ENCODE measurements at places on chromosomes 13 and 19. TPM values are rescaled to one million over a fixed set of nuclear protein-coding genes. Genes with fewer than 3 reads are reported as not detected.

Gene FARP1
- 70.1 TPM for polyA plus RNA-seq

Gene SHISA2
- 57.3 TPM for polyA plus RNA-seq

Gene GPR183
- polyA plus RNA-seq: 3.0 TPM

Gene KLK3
- polyA plus RNA-seq: not detected

Gene IFNL1
- not detected for polyA plus RNA-seq

Gene ZNF317
- 19.3 TPM for polyA plus RNA-seq

GRCh38 chr13:63285426-63285825 lies 1869.8 kb upstream of the PCDH20 start:
- no peaks in the 10 kb centered on the region for H3K4me1 ChIP-seq
- no peaks in the 10 kb centered on the region for H3K36me3 ChIP-seq
- no peak overlapping the region for H3K4me3 ChIP-seq
- H3K27me3 ChIP-seq: no peaks in the 10 kb centered on the region
- no peak overlapping the region for H3K27ac ChIP-seq
- DNase-seq: no peak

GRCh38 chr19:8244442-8244841 lies 35.3 kb downstream of the CERS4 start:
- H3K27me3 ChIP-seq: no peaks in the 10 kb centered on the region
- H3K4me3 ChIP-seq: no peak overlapping the region
- no peak for DNase-seq
- no peak overlapping the region for H3K27ac ChIP-seq
- peaks cover 10% of the 10 kb centered on the region for H3K36me3 ChIP-seq

DNA sequence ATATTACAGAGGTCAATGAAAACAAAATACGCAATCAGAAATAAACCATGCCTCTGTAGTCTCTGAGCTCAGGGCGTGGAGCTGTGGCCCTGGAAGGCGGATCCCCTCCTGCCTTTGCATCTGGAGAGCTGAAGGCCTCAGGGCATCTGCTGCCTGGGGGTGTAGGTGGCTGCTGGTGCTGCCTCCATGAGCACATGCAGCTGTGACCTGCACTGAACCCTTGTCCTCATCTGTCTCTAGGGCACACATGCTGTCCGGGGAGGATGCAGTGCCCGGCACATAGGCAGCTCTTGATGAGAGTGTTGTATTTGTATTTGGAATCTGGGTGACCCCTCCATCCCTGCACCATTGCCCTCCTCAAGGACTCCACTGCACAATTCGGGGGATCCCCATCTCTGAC lies 185.7 kb downstream of the TEX29 start:
- DNase-seq: no peak
- H3K36me3 ChIP-seq: no peaks in the 10 kb centered on the region

DNA sequence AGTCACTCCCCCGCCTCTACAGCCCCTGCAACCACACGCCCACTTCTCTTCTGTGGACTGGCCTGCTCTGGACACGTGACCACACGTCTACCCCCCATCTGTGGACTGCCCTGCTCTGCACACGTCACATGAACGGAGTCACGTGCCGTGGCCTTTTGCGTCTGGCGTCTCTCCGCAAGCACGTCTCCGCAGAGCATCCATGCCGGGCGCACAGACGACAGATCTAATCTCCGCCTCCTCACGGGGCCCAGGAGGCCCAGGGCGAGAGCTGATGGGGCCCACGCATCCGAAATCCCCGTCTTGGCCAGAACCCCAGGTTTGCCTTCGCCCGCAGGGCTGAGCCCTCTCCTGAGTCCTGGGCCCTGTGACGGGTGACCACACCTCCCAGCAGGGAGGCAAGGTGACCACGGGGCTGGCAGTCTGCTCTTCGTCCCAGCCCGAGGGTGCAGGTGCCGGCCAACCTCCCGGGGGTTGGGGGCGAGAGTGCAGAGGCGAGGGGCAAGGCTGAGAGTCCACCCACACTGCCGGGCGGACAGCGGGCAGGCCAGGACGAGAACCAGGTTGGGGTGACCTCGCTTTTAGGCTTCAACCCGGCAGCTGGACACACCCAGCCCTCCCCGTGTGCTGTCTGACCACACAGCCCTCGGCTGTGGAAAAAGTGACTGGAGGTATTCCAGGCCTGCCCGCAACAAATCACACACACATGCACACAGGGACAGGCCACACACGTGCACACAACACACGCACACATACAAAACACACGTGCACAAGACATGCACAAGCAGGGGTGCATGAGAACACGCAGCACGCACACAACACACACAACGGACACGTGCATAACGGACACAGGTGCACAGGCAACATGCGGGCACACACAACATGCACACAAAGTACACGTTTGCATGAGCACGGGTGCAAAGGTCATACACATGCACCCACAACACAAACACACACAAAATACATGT lies 3.9 kb downstream of the SBNO2 start:
- DNase-seq: peak; percentile 79
- peaks cover 39% of the 10 kb centered on the region for H3K4me1 ChIP-seq
- H3K27me3 ChIP-seq: no peaks in the 10 kb centered on the region
- H3K27ac ChIP-seq: no peak overlapping the region
- H3K4me3 ChIP-seq: no peak overlapping the region
- H3K36me3 ChIP-seq: peaks cover 11% of the 10 kb centered on the region

GRCh38 chr13:24407844-24408243 lies 98.5 kb downstream of the C1QTNF9 start:
- H3K4me1 ChIP-seq: no peaks in the 10 kb centered on the region
- H3K27ac ChIP-seq: no peak overlapping the region
- no peaks in the 10 kb centered on the region for H3K36me3 ChIP-seq
- no peak overlapping the region for H3K4me3 ChIP-seq

- DNase-seq: peak; percentile 88
- no peak overlapping the region for H3K27ac ChIP-seq
- H3K4me3 ChIP-seq: no peak overlapping the region
- peaks cover 9% of the 10 kb centered on the region for H3K4me1 ChIP-seq
These were observed 7.7 kb upstream of the MISP start for GRCh38 chr19:743168-743687.

GRCh38 chr19:55092423-55093318 lies 17.0 kb downstream of the EPS8L1 start:
- no peak overlapping the region for H3K27ac ChIP-seq
- H3K36me3 ChIP-seq: peaks cover 50% of the 10 kb centered on the region
- H3K4me1 ChIP-seq: peaks cover 12% of the 10 kb centered on the region
- no peak for DNase-seq

DNA sequence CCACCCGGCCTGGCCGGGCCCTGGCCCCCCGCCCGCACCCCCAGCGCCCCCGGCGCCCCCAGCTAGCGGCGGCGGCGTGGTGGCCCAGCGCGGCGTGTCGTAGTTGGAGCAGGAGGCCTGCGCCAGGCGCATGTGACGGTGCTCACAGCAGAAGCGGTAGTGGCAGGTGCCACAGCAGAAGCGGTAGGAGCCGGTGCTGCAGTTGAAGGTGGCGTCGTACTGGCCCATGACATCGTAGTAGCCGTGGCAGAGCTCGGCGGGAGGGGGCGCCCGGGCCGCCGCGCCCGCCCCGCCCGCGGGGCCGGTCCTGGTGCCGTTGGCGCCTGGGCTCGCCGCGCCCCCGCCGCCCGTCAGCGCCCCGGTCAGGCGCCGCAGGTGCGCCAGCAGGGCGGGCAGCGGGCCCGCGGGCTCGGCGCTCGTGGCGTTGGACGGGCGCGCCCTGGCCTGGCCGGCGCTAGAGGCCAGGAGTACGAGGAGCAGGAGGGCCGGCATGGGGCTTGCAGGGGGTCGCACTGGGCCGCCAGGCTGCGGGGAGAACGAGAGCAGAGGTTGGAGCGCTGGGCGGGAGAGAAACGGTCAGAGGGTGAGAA lies 633 bp downstream of the SHISA7 start:
- H3K27me3 ChIP-seq: peaks cover 88% of the 10 kb centered on the region
- H3K4me1 ChIP-seq: peaks cover 10% of the 10 kb centered on the region
- no peak for DNase-seq
- no peaks in the 10 kb centered on the region for H3K36me3 ChIP-seq
- no peak overlapping the region for H3K27ac ChIP-seq
